Esophagus squamous epithelium (tissue), 5 donors: ENCODE measurements at places on chromosomes 13 and 19. TPM values are rescaled to one million over a fixed set of nuclear protein-coding genes. Genes with fewer than 3 reads are reported as not detected.

GRCh38 chr19:6465006-6465405 is 935 bp downstream of the CRB3 start:
- peak overlapping the region; percentile 91 for H3K27ac ChIP-seq
- DNase-seq: no peak
- no peaks in the 10 kb centered on the region for H3K36me3 ChIP-seq
- H3K4me1 ChIP-seq: no peaks in the 10 kb centered on the region
- no peaks in the 10 kb centered on the region for H3K27me3 ChIP-seq

DNA sequence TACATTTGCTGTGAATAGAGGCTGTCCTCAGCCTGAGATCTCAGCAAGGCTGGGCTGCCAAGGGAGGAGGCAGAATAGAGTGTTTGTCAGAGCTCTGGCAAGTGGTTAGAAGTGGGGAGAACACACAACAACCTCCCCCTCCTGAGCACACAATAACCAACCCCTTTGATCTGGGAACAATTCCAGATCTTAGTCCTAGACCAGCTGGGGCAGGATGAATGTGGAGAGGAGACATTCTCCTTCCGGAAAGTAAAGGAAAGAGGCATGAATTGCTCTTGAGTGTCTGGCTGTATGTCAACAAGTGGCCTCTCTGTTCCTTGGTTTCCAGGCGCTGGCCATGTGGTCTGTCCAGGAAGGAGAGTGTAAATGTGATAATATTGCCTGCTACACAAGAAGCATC is 114.9 kb upstream of the TMTC4 start:
- peak overlapping the region; percentile 4 for H3K27ac ChIP-seq
- H3K4me1 ChIP-seq: no peaks in the 10 kb centered on the region
- H3K36me3 ChIP-seq: no peaks in the 10 kb centered on the region
- no peak for DNase-seq
- no peak overlapping the region for H3K4me3 ChIP-seq

DNA sequence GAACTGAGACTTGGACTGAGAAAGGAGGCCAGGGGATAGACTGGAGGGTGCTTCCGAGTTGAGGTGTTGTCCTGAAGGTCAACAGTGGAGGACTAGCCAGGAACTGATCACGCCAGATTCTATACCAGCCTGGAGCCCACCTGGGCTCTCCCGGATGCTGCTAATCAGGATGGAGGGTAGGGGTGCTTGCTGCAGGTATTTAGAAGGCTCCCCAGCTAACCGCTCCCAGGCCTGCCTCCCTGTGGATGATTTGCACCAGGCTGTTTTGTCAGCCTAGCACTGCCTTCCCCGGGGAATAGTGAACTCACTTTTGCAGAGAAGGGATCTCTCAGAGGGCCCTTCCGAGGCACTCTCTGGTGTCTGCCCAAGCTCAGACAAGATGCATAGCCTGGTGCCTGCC is 60.5 kb upstream of the KCTD15 start:
- DNase-seq: no peak
- no peaks in the 10 kb centered on the region for H3K4me1 ChIP-seq

GRCh38 chr13:61900033-61900432 is 484.4 kb upstream of the PCDH20 start:
- no peak overlapping the region for H3K4me3 ChIP-seq
- no peaks in the 10 kb centered on the region for H3K4me1 ChIP-seq

DNA sequence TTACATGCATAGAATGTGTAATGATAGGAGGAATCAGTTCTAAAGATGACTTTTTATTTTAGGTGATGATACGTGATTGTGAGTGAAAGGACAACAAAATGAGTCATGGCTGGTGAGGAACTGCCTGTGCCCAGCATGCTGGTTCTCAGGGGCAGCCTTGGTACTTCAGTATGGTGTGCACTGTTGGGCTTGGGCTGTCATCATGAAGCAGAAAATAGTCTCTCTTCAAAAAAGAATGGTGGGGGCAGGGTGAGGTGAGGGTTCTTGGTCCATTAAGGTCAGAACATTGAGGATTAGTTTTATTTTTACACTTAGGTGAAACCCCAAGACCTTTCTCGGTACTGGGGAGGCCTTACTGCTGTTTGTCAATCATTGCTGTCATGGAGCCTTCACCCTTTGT is 309.5 kb downstream of the MTUS2 start:
- H3K4me1 ChIP-seq: no peaks in the 10 kb centered on the region
- no peaks in the 10 kb centered on the region for H3K36me3 ChIP-seq
- H3K4me3 ChIP-seq: no peak overlapping the region
- no peak for DNase-seq
- no peaks in the 10 kb centered on the region for H3K27me3 ChIP-seq
- no peak overlapping the region for H3K27ac ChIP-seq

- no peaks in the 10 kb centered on the region for H3K36me3 ChIP-seq
- H3K4me1 ChIP-seq: peaks cover 4% of the 10 kb centered on the region
- H3K27me3 ChIP-seq: no peaks in the 10 kb centered on the region
Measured at GRCh38 chr13:35879111-35879510, 252.1 kb downstream of the DCLK1 start.

GRCh38 chr13:112664501-112665203 is 25.2 kb upstream of the ATP11A start:
- H3K27me3 ChIP-seq: no peaks in the 10 kb centered on the region
- no peak overlapping the region for H3K27ac ChIP-seq
- H3K36me3 ChIP-seq: no peaks in the 10 kb centered on the region
- H3K4me3 ChIP-seq: no peak overlapping the region
- no peaks in the 10 kb centered on the region for H3K4me1 ChIP-seq
- no peak for DNase-seq

- no peaks in the 10 kb centered on the region for H3K36me3 ChIP-seq
- H3K4me3 ChIP-seq: no peak overlapping the region
- DNase-seq: no peak
- no peak overlapping the region for H3K27ac ChIP-seq
Measured at GRCh38 chr13:42367831-42368230, 95.9 kb downstream of the AKAP11 start.

DNA sequence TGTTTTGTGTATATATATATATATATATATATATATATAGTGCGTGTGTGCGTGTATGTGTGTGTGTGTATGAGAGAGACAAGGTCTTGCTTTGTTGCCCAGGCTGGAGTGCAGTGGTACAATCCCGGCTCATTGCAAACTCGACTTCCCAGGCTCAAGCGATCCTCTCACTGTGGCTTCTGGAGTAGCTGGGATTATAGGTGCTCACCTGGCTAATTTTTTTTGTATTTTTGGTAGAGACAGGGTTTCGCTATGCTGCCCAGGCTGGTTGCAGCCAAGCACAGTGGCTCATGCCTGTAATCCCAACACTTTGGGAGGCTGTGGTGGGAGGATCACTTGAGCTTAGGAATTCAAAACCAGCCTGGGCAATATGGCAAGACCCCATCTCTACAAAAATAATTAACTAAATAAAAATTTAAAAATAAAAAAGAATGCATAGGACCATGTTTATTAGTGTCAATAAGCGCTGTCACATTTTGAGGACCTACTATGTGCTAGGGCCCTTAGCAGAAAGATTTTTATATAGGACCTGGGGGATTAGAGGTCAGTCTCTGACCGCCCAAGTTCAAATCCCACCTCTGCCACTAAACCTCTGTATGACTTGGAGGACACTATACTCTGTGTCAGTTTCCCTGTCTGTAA is 1.8 kb downstream of the PVR start:
- H3K4me3 ChIP-seq: no peak overlapping the region
- H3K4me1 ChIP-seq: peaks cover 6% of the 10 kb centered on the region
- no peak overlapping the region for H3K27ac ChIP-seq
- DNase-seq: no peak
- H3K36me3 ChIP-seq: peaks cover 9% of the 10 kb centered on the region
- H3K27me3 ChIP-seq: no peaks in the 10 kb centered on the region

- no peak overlapping the region for H3K4me3 ChIP-seq
- no peaks in the 10 kb centered on the region for H3K27me3 ChIP-seq
- H3K4me1 ChIP-seq: no peaks in the 10 kb centered on the region
Measured at GRCh38 chr13:34748596-34748995, 193.5 kb upstream of the NBEA start.

- peaks cover 8% of the 10 kb centered on the region for H3K4me1 ChIP-seq
- H3K36me3 ChIP-seq: no peaks in the 10 kb centered on the region
- peak overlapping the region; percentile 84 for H3K27ac ChIP-seq
- no peaks in the 10 kb centered on the region for H3K27me3 ChIP-seq
- H3K4me3 ChIP-seq: no peak overlapping the region
Measured at GRCh38 chr13:73369095-73369494, 310.3 kb downstream of the KLF5 start.

DNA sequence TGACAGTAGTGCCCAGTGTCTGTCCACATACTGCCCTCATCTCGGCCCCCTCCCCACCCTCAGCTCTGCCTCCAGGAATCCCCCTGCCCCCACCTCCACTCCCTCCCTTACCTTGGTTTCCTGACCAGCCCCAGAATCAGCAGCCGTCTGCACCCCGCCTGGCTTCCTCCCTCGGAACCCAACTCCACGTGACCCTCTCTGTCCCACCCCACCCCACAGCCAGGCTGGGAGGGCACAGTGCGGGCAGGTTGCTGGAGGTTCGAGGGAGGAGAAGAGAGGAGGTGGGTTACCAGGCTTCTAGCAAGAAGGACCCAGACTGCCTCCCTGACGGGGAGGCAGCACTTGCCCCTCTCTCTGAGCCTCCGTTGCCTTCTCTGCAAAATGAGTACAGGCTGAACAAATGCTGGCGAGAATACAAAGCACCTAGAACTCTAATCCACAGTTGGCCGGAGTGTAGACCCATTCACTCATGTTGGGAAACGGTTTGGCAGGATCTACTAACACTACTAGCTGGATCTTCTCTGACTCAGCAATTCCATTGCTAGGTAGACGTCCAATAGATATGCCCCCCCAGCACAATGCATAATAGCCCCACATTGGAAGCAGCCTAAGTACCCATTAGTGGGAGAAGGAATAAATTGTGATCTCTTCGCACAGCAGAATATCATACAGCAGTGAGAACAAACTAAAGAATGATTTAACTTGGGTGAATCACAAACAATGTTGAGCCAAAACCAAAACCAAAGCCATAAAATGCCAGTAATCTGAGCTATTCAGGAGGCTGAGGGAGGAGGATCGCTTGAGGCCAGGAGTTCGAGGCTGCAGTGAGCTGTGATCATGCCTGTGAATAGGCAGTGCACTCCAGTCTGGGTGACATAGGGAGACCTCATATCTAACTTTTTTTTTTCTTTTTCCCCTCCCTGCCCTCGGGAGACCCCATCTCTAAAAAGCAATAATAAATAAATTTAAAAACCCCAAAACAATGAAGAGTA is at the start of gene RASAL3:
Gene RASAL3, minus strand, starts transcription at position 151 of the 992 bp plus-strand sequence. CDS start 186 bp downstream, outside the sequence.
- H3K4me1 ChIP-seq: peaks cover 33% of the 10 kb centered on the region
- peak within 1 kb of the TSS; percentile 76 for H3K27ac ChIP-seq
- DNase-seq: no peak
- H3K27me3 ChIP-seq: peaks cover 5% of the 10 kb centered on the region

GRCh38 chr13:40061466-40062450 is 406.3 kb downstream of the COG6 start:
- DNase-seq: no peak
- H3K36me3 ChIP-seq: no peaks in the 10 kb centered on the region
- no peaks in the 10 kb centered on the region for H3K27me3 ChIP-seq
- H3K4me3 ChIP-seq: no peak overlapping the region
- H3K27ac ChIP-seq: peak overlapping the region; percentile 87

- H3K36me3 ChIP-seq: no peaks in the 10 kb centered on the region
- no peak for DNase-seq
- H3K4me1 ChIP-seq: peaks cover 33% of the 10 kb centered on the region
- H3K4me3 ChIP-seq: peak within 1 kb of the TSS; percentile 33
- H3K27me3 ChIP-seq: peaks cover 76% of the 10 kb centered on the region
Measured at GRCh38 chr19:18225702-18226468, at the start of gene PDE4C. Gene PDE4C (minus strand): TSS chr19:18226438. CDS start chr19:18226415, 23 bp downstream.

DNA sequence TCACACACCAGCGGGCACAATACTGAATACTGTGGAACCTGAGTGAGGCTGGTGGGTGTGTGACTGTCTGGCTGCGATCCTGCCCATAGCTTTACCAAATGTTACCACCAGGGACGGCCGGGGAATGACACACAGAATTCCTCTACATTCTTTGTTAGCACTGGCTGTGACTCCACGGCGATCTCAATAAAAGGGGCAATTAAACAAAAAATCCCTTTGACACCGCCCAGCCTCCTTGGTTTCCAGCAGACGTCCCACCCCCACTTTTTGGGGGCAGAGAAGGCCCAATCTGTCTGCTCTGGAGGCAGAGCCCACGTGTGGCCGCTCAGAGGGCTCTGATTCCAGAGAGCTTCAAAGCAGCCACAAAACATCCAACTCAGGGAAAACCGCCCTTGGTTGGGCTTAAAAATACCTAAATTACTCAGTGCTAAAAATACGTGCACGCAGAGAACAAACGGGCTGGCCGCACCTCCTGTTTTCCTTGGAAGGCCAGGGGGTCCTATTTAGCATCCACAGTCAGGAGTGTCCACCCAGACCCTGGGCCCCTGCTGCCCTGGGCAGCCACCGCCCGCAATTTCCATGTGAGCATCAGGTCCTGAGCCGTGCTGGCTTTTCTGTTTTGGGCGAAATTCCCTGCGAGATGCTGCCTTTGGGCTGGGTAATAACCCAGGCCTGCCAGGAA is 47.8 kb downstream of the GADD45B start:
- H3K27ac ChIP-seq: no peak overlapping the region
- H3K4me3 ChIP-seq: no peak overlapping the region
- no peak for DNase-seq
- H3K27me3 ChIP-seq: no peaks in the 10 kb centered on the region
- no peaks in the 10 kb centered on the region for H3K36me3 ChIP-seq
- H3K4me1 ChIP-seq: peaks cover 14% of the 10 kb centered on the region

GRCh38 chr13:31046711-31047279 is 114.3 kb downstream of the TEX26 start:
- no peak for DNase-seq
- H3K27me3 ChIP-seq: peaks cover 4% of the 10 kb centered on the region
- H3K27ac ChIP-seq: peak overlapping the region; percentile 89
- no peak overlapping the region for H3K4me3 ChIP-seq

DNA sequence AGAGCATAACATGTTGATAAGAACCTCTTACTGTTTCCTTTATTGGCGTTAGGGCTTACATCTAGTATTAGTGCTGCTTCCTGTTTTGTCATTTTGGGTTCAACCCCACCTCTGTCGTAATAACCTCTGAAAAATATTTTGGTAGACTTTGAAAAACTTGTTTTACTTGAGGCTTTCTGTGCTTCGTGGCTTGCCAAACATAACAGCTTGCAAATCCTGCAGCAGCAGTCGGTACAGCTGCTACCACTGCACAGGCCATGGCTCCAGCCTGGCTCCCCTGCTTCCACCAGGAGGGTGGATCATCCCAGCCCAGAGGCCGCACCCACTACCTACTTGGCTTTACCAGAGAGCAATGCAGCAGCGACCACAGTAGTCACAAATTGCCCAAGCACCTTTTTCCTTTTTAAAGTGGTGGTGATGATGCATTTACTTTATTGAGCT is 11.8 kb upstream of the CEACAM4 start:
- peaks cover 44% of the 10 kb centered on the region for H3K27me3 ChIP-seq
- no peaks in the 10 kb centered on the region for H3K4me1 ChIP-seq
- no peaks in the 10 kb centered on the region for H3K36me3 ChIP-seq
- no peak overlapping the region for H3K4me3 ChIP-seq

KIR2DL3 gene
- total RNA-seq: not detected

NCR1 gene
- total RNA-seq: not detected

KASH5 gene
- total RNA-seq: not detected

ICAM3 gene
- total RNA-seq: 8.4 TPM

TNNT1 gene
- total RNA-seq: 5.1 TPM

CEACAM8 gene
- total RNA-seq: not detected

ZNF45 gene
- total RNA-seq: 8.4 TPM

CYP4F3 gene
- total RNA-seq: 34.0 TPM

GPR183 gene
- total RNA-seq: 1.1 TPM

LIM2 gene
- not detected for total RNA-seq

ZNF441 gene
- 2.8 TPM for total RNA-seq

MUC16 gene
- under 0.01 TPM for total RNA-seq

ZNF225 gene
- 1.9 TPM for total RNA-seq

LCP1 gene
- 10.2 TPM for total RNA-seq

ITGBL1 gene
- total RNA-seq: 4.1 TPM

ZNF253 gene
- total RNA-seq: 3.8 TPM
